ENCODE measurements at places on chromosomes 12 and 14.

DNA sequence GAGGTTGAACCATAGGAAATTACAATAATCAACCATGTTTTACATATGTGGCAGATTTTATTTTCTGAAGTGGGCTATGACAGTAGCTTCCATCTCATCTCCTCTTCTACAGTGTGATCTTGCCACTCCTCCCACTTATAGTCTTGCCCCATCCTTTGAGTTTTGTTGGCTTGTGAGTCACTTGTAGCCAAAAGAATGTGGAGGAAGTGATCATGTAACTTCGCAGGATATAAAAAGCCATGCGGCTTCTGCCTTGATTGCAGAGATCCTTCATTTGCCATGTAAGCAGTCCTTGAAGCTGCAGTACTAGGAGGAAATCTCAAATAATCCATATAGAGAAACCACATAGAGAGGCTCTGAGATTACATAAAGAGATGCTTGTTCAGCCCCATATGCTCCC, 13.7 kb upstream of the ZNF84 start:
- DNase-seq: no peak

- no peak for DNase-seq
These were observed 41.9 kb downstream of the VDR start for GRCh38 chr12:47862881-47863280.

DNA sequence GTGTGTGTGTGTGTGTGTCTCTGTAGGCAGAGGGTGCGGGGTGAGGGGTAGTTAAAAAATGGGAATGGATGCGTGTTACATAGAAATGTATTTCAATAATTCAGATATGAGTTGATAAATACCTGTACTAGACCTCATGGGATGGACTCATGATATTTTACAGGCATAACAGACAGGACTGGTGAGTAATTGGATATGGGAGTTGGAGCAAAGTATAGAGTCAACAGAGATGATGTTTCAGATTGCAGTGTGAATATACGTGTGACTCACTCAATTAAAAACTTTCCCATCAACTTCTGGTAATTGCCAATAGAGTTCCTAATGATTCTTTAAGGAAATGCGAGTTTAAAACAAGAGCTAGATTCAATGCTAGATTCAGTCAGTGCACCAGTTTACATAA, 711.9 kb downstream of the C12orf50 start:
- no peak for DNase-seq

GRCh38 chr14:104968153-104968527, 10.0 kb downstream of the AHNAK2 start:
- DNase-seq: peak; percentile 56

Data from small intestine (tissue), 16 donors.